Brain pericyte (primary cell): ENCODE measurements at places on chromosomes 11 and 22.

DNA sequence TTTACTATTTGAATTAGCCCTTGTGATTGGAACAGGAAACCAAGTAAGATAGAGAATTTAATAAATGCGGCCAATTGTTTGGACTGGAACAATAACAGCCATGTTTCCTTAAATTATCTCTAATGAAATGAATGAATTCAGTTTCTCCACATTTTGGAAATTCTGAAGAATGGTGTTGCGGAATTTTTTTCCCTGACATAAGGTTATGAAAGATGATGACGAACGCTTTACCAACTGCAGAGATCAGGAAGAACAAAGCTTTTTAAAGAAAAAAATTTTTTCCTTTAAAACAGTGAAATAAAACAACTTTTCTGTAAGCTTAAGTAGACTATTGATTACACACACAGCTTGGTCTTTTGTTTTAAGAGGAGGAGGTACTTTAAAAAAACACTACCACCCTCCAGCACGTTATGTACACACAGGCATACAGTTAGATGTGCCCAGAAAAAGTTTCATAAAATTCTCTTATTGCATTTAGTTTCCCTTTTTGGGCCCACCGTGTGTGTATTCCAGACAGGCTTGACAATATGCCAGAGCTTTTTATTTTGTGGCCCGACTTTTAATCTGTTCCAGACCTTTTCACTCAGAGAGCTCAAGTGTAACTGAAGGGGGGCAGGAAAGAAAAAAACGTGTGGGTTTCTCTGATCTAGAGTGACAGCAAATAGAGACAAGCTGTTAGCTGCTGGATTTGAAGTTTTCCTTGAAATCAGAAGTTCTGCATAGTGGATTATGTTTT lies 77.3 kb downstream of the YAP1 start:
- peak; percentile 50 for DNase-seq

DNA sequence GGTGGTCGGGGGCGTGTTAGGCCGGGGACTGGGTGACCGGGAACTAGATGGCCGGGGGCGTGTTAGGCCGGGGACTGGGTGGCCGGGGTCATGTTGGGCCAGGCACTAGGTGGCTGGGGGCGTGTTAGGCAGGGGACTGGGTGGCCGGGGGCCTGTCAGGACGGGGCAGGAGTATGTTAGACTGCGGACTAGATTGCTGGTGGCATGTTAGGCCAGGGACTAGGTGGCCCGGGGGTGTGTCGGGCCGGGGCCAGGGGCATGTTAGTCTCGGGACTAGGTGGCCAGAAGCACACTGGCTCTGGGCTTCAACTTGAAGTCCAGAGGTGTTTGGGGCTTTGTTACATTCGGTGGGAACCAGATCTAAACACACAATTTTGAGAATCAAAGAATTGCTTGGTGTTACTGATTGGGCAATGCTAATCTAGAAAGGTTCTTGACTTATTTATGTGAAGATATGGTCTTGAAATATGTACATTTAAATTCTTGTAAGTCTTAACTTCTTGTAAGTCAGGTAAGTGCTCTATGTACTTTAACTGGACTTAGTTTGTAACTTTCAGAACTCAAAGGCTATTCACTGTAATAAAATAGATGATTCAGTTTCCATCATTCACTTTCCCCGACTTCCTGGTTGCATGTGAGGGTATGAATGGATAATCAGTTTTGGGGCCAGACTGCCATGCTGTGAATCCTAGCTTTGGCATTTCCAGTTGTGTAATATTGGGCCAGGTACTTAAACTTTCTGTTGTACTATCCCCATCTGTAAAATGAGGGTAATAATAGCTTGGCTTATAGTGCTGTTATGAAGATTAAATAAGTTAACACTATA lies 1.1 kb downstream of the EXT2 start:
- DNase-seq = no peak

DNA sequence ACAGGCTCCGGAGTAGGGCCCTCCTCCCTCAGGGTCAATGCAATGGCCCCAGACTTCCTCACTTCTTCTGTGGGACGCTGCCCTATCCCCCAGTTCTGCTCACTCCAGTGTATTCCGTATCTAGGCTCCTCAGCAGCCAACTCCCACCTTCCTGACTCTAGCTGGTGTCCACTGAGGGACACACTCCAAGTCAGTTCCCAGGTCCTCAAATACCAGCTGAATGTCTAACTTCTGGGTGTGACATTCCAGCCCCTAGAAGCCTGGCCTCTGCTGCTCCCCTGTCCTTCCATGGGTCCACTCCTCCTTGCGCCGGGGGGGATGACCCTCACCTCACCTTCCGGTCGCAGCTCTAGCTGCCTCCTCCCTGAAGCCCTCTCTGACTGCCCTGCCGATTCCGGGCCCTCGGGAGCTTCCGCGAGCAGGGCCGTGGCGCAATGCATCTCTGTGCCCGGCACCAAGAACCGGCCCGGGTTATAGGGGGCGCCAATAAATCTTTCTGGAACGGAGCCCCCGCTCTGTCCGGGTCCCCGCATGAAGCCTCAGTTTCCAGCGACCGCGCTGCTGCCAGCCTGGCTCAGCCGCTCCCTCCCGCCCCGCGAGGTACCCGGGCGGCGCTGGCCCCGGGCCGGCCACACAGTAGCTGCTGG lies 15.4 kb downstream of the BAD start:
- no peak for DNase-seq

- DNase-seq = no peak
Observed at GRCh38 chr11:1291295-1292017, 18.0 kb downstream of the TOLLIP start.

- no peak for DNase-seq
Observed at GRCh38 chr11:80733790-80734189, 1293.0 kb upstream of the TENM4 start.

- no peak for DNase-seq
Observed at GRCh38 chr11:75315439-75315805, 36.0 kb downstream of the ARRB1 start.

DNA sequence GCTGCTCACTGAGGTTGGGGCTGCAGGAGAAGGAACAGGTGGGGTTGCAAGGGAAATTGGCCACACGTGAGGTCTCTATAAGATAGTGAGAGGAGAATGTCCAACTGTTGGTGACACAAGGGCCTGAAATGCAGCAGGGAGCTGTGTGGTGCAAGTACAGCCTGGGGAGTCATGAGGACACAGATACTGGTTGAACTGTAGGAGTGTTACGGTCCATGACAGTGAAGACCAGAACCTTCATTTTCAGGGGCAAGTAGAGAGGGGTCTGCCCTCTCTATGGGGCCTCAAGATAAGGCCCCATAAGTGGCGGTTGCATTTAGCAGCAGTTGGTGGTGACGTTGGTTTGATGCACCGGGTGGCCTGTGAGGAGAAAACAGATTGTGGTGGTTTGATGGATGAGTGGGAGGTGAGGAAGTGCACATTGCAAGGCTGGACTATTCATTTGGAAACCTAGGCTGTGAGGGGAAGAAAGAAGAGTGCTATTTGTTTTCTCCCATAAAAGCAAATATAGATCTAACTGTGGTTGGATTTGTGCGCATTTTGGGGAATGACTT lies 39.4 kb downstream of the MICAL2 start:
- no peak for DNase-seq

DNA sequence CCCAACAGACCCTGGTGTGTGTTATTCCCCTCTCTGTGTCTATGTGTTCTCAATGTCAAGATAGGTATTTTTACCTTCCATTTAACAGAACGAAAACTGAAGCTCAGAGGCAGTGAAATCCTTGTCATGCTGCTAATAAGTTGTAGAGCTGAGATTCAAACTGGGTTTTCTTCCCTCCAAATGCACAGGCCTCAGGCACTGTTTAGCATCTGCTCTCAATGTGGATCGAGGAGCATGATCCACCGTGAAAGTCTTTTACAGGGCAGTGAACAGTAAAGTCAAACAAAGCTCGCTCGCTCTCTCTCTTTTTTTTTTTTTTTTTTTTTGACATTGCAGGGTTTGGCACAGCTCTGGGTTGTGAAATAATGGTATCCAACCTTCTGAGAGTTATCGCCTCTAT lies 401.0 kb upstream of the SYN3 start:
- no peak for DNase-seq

- no peak for DNase-seq
Observed at GRCh38 chr11:8291421-8292350, 28.0 kb upstream of the LMO1 start.

- no peak for DNase-seq
Observed at GRCh38 chr11:131999955-132000354, 629.5 kb downstream of the NTM start.

GRCh38 chr11:134730101-134730500 lies 318.1 kb upstream of the B3GAT1 start:
- DNase-seq = no peak

- no peak for DNase-seq
Observed at GRCh38 chr11:70233962-70234361, 30.9 kb downstream of the FADD start.

DNA sequence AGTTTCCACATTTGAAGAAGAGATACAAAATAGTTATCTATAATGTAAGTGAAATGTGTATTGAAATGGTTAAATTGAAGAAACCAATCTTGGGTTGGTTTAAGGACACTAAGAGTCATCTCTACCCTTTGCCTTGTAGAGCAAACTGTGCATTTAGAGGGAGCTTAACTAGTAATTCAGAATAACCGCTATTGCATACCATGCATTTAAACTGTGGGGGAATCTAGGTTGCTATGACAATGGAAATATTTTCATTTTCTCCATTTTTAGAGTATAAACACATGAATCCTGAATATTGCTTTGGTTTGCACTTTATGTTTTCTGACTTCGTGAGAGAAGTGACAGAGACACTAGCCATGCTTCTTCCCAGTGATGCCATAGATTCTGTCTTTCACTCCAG lies 39.7 kb downstream of the FAT3 start:
- DNase-seq = no peak

DNA sequence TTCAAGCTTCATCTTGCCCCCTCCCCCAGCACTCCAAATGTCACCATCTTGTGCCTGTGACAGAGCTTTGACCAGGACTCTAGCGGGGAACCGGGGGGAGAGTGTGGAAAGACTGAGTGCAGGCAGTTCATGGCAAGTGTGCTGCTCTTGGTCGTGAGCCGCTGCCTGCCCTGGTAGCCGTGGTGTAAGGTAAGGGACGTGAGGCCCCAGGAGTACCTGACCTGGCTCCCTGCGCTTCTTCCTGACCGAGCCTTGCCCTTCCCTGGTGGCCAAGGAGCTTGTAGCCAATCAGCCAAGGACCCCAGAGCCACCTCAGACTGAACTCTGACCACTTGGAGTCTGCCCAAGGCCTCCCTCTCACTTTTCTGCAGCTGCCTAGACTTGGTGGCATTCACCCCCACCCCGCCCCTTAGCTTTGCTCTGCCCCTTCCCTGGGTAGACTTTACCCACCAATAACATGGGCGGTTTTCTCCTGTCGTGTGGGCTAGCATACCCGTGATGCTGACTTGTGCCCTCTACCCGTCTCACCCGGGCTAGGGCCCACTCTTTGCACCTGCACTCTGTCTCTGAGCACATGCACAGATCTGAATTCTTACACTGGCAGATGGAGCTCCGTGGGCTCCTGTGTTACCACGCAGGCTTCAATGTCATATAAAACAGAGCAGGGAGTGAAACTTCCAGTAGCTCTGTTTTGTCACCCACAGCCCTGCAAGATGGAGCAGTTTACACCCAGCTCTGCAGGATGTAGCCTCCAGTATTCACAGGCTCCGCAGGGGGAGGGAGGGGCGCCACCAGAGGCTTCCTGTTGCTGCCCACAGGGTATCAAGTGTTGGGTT lies 1.5 kb downstream of the DGKZ start:
- DNase-seq = no peak

GRCh38 chr11:11964774-11965150 lies 43.7 kb downstream of the DKK3 start:
- DNase-seq = no peak

- no peak for DNase-seq
Observed at GRCh38 chr11:132549561-132549960, 982.7 kb downstream of the OPCML start.

DNA sequence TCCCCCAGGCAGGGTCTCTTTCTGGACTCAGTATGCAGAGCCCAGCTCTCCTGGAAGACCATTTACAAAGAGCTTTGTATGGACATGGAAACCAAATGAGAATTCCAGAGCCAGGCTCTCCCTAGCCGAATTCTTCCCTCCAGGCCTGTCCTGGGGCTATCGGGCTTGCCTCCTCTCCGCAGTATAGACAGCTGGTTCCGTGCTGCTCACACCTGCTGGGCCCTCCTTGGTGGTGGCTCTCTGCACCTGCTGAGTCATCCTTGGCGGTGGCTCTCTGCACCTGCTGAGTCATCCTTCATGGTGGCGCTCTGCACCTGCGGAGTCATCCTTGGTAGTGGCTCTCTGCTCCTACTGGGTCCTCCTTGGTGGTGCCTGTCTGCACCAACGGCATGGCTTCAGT lies 743.5 kb downstream of the BRD1 start:
- DNase-seq = no peak

DNA sequence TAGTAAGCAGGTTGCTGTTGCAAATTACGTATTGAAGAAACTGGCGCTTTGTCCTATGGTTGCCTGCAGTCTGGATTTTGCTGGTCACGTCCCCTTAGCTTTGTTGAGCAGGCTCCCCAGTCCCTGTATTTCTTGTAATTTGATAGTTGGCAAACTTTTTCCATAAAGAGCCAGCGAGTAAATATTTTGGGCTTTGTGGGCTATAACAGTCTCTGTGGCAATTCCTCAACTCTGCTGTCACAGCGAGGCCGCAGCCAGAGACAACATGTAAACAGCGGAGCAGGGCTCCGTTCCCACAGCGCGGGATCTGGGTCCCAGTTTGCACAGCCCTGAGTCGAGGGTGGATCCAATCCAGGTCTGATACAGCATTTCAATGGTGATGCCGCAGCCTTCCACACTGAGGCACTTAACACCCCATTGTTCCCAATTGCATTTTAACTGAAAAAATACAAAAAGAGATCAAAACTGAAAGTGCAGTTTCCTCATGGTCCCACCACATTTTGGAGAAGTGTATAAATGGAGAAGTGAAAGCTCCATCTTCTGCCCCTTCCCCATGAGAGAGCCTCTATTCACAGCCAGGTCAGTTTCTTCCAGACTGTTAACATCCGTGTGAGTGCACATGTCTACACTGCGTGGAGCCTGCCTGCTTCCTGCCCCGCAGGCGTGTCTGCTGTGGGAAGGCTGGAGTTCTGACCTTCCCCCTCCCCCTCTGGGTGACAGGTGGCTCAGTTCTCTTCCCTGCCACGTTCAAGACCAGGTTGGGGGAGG lies 89.1 kb downstream of the RPS6KA4 start:
- DNase-seq = no peak

- DNase-seq = no peak
Observed at GRCh38 chr11:44622721-44623258, 57.3 kb downstream of the CD82 start.

- no peak for DNase-seq
Observed at GRCh38 chr11:39239553-39239952, 2219.9 kb downstream of the LRRC4C start.

GRCh38 chr11:33867996-33868646 lies 23.8 kb downstream of the LMO2 start:
- no peak for DNase-seq
